ENCODE measurements at places on chromosomes 7 and 10. TPM values are rescaled to one million over a fixed set of nuclear protein-coding genes. Genes with fewer than 3 reads are reported as not detected.

GRCh38 chr10:109961174-109962001, 38.1 kb upstream of the XPNPEP1 start:
- no peaks in the 10 kb centered on the region for H3K36me3 ChIP-seq
- no peak overlapping the region for H3K4me3 ChIP-seq
- H3K27ac ChIP-seq = no peak overlapping the region
- no peak for DNase-seq
- H3K27me3 ChIP-seq = no peaks in the 10 kb centered on the region

- H3K27me3 ChIP-seq = no peaks in the 10 kb centered on the region
- no peaks in the 10 kb centered on the region for H3K4me1 ChIP-seq
- H3K27ac ChIP-seq = no peak overlapping the region
These were observed 140.0 kb downstream of the LHPP start for GRCh38 chr10:124601431-124602120.

The ITGA8 gene
- total RNA-seq = 0.18 TPM

The EPO gene
- not detected for total RNA-seq

DNA sequence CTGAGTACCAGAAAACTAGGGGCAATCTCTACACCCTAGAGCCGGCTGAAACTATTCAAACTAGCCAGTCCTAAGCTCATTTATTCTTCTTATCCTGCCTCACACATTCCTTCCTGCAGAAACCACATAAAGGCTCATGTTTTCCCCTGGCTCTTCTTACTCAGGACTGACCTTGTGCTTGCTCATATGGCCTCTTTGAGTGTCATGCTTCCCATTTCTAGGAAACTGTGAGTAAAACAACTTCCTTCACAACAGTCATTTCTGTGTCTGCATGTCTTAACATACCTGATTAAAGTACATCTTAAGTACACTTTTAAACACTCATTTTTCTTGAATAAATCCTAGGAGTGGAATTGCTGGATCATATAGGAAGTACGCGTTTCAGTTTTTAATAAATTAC, 52.3 kb upstream of the KIAA1217 start:
- H3K27ac ChIP-seq = no peak overlapping the region
- no peaks in the 10 kb centered on the region for H3K27me3 ChIP-seq
- H3K4me1 ChIP-seq = no peaks in the 10 kb centered on the region
- no peak for DNase-seq

DNA sequence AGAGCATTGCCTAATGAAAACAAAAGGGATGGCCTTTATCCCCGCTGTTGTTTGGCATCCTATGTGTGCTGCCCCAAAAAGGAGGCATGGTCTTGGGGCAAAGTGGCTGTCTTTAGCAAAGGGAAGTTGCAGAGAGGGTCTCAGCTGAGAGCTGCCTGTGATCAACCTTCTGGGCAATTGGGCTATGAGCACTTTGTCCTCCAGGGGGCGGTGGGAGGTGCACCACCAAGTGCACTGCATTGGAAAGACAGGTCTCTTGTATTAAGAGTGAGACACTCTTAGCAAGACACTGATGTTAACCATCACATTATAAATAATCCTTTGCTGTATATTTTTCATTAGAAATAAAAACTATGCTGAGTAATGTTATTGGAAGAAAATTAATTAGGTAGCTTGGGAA, 314.8 kb downstream of the POM121L12 start:
- no peaks in the 10 kb centered on the region for H3K36me3 ChIP-seq
- no peak overlapping the region for H3K27ac ChIP-seq
- no peaks in the 10 kb centered on the region for H3K4me1 ChIP-seq
- no peak overlapping the region for H3K4me3 ChIP-seq
- no peaks in the 10 kb centered on the region for H3K27me3 ChIP-seq
- no peak for DNase-seq

The EVX1 gene
- 0.10 TPM for total RNA-seq

All from Panc1 (cell line).